ENCODE measurements at places on chromosomes 3 and 15.

DNA sequence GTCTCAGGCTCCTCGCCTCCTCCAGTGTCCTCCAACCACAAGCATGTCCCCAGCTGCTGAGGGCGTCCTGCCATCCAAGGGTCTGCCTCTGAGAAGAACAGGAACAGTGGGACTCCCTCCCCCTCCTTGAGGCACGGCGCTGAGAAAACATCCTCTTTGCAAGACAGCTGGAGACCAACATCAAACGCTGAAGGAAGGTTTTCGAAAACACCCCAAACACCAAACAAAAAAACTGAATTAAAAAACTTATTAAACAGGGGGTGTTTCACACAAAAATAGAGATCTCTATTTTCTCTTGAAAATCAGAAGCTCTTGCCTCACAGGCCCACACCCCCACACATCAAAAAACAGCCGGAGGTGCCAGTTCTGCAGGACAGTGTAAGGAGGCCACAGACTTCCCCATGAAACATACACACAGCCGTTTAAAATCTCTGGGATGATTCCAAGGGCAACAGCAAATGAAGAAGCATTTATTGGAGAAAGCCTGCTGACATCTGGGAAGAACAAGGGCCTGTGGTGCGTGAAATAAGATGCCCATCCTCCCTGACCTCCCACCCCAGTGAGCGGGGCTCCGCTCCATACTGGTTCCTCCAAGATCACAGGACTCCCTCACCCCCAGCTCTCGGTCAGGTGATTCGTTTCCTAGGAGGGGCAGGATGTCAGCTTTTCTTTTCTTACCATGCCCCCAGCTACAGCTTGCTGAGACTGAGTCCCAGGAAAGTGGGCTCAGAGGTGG lies 71.3 kb downstream of the NUP210 start:
- DNase-seq, result no peak

DNA sequence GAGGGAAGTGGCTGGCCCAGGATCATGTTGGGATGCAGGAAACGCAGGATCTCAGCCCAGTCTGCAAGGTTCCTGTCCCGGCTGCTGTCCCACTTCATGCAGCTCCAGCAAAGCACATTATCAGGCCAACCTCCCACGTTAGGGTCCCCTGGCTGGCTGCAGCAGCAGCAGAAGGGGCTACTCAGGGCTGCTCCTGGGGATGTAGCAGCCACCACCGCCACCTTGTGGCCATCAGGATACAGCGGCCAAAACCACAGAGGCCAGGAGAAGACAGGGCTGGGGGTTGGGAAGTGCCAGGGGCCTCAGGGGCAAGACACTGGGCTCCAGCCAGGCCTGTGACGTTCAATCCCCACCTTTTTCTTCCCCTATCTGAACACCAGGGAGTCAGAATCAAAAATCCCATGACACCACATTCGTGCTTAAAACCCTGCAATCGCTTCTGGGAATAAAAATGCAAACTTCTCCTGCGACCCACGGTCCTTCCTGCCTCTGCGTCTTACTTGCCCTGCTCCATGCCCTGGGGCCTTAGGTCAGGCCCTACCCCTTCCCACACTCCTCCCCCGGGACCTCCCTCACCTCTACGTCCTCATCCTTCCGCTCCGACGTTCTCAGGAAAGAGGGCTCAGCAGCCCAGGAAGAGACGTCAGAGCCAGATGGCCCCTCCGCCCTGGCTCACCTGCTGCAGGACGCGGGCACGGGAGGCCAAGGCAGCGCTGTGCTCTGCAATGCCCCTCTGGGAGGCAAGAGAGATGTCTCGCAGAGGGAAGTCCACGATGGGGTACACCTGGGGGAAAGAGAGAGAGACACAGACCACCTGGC lies 21.5 kb downstream of the SSUH2 start:
- DNase-seq, result peak; percentile 63

DNA sequence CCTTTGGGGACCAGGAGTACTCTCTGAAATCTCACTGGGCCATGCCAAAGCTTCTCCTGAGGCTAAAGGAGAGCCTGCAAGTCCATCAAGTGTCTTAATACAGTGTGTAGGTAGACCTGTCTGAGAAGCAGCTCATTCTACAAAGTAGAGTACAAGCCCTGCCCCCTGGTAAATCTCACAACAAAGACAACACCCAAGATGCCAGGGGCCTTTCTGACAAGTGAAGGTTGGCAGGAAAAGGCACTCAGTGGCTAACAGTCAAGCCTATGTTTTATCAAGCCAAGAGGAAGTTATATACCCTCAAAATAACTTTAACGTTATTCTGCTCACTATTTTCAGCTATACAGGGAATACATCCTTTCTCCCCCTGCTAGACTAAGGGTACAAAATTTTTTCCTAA lies 58.3 kb downstream of the NMNAT3 start:
- no peak for DNase-seq

- no peak for DNase-seq
These were observed 14.6 kb upstream of the PLA2G4E start for GRCh38 chr15:42035435-42035761.

GRCh38 chr3:197485143-197485542 lies 70.6 kb downstream of the BDH1 start:
- no peak for DNase-seq
